ENCODE measurements at places on chromosomes 2 and 18.
A peak's percentile ranks its signal among the peaks of the same experiment; 100 is the strongest.

GRCh38 chr2:46387292-46387691 lies 90.1 kb downstream of the EPAS1 start:
- no peak for DNase-seq

- no peak for DNase-seq
These were observed 15.3 kb upstream of the TRPM8 start for GRCh38 chr2:233901884-233902283.

DNA sequence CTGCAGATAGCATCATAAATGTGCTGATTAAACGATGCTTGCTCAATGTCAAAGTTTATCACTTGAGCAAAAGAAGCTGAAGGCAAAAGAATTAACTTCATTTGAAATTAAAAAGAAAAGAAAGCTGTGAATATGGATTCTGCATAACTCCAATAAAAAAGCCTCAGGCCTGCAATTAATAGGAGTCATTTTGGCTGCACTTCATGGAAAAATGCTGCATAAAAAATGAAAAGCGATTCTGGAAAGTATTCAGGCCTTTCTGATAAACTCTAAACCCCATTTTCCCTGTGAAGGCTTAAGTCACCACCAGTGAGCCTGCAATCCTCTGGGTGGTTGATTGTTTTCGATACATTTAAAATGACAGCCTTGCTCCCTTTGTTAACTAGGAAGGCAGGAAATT lies 1793.4 kb downstream of the SUCLG1 start:
- DNase-seq, result no peak

DNA sequence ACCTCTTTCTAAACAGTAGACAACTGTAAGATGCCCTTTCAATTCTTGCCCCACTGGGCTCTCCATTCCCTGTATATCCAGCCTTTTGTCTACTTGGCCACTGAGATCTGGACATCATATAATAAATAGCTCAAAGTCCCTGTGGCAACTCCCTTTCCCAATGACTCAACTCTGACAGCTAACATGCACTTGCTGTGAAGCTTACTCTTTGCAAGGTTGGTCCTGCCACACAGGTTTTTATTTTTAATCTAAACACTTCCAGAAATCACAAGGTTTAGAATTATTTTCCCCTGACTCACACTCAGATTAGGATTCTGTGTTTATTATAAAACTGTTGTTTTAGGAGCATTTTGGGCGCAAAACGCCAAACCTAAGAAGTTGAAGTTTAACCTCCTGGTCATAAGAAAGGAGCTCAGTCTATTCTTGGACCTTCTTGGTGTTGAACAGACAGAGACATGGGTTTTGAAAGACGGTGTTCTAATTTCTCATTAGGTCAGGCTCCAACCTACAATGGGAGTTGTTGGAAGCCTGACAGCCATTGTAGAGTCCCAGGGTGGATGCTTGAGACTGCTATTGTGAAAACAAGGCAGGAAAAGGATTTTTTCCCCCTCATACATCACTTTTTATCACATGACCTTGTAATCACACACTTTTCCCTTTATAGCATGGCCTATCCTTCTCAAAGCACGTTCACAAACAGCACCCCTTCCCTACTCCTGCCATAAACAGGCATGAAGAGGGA lies 124.7 kb upstream of the SERPINE2 start:
- DNase-seq, result no peak

- no peak for DNase-seq
These were observed 65.9 kb downstream of the IL1R2 start for GRCh38 chr2:102057502-102058292.

DNA sequence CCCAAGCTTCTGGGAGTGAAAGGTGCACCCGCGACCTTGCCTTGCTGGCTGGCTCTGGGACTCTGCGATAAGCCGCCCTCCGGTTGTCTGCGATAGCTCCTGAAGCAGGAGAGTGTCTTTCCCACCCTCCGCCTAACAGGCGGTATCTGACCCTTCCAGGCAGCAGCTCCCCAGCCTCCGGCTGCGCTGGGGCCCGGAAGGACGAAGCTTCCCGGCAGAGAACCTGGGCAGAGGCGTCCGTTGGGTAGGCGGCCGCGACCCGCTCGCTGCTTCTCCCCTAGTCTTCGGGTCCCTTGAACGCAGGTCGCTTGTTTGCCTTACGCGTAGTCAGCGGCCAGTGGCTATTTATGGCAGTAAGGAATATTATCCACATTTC lies 446 bp upstream of the RHBDD1 start:
- no peak for DNase-seq

- peak; percentile 49 for DNase-seq
These were observed 86.8 kb upstream of the SP3 start for GRCh38 chr2:174051741-174052583.

- DNase-seq, result no peak
These were observed 22.7 kb downstream of the MGAT5 start for GRCh38 chr2:134276381-134277172.

- DNase-seq, result no peak
These were observed 256.5 kb downstream of the CD226 start for GRCh38 chr18:69691008-69691760.

- no peak for DNase-seq
These were observed 8.7 kb upstream of the DTNB start for GRCh38 chr2:25682082-25682481.

Data from HS-5 (cell line).